Stimulated activated CD4-positive, alpha-beta T cell treated with anti-CD3 and anti-CD28 coated beads, Interleukin-15, amount 100 ng/mL, for 24 hours (primary cell): ENCODE measurements at places on chromosomes 3 and 15.

- DNase-seq = peak; percentile 99
These were observed at the start of the genes BTD and HACL1 for GRCh38 chr3:15601399-15602145. BTD (plus strand) TSS chr3:15601745; CDS start chr3:15635440, 33,695 bp downstream. HACL1 (minus strand) TSS chr3:15601569; CDS start chr3:15601463, 106 bp downstream.

DNA sequence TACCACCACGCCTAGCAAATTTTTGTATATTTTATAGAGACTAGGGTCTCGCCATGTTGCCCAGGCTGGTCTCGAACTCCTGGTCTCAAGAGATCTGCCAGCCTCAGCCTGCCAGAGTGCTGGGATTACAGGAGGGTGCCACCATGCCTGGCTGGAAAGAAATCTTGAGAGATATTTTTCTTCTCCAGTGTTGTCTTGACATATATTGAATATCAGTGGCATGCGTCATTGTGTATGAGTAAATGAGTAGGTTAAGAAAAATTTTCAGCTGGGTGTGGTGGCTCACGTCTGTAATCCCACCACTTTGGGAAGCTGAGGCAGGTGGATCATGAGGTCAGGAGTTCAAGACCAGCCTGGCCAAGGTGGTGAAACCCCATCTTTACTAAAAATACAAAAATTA, 3.5 kb upstream of the PIF1 start:
- DNase-seq = no peak

DNA sequence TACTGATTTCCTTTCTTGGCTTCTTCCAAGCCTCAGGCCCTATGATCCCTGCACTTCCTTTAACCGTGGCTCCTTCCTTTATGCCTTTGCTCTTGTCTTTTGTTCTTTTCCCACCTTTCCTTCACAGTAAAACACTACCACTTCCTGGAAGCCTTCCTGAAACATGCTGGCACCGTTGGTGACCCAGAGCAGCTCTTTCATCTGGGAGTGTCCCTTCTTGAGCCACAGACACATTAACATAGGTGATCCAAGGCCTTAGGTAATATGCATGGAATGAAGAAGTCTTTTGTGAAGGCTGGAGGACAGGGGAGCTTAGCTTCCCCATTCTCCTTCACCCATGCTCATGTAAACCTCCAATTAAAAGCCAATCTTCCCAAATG, 39.4 kb downstream of the AMOTL2 start:
- DNase-seq = no peak

GRCh38 chr3:65877160-65877559, 161.6 kb downstream of the MAGI1 start:
- no peak for DNase-seq

DNA sequence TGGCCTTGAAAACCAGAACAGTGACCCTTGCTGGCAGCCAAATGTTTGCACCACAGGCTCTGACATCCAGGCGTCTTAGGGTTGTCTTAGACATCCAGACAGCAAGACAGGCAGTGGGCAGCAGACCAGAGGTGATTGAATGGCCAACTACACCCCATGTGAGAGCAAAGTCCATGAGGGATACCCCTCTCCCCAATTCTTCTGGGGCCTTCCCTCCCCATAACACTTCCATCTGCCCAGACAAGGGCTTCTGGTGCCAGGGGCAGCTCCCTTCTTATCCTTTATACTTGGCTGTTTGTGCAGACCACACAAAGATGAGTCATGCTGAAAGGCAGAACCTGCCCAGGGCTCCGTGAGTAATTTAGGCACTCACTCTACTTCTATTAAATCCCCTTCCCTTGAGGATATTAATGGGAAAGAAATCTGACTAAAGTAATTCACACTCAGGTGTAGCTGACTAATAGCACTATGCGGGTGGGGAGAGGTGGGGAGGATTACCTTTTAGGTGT, 257.9 kb downstream of the UACA start:
- DNase-seq = peak; percentile 49

- no peak for DNase-seq
These were observed 1053.5 kb downstream of the SI start for GRCh38 chr3:164024786-164025185.

DNA sequence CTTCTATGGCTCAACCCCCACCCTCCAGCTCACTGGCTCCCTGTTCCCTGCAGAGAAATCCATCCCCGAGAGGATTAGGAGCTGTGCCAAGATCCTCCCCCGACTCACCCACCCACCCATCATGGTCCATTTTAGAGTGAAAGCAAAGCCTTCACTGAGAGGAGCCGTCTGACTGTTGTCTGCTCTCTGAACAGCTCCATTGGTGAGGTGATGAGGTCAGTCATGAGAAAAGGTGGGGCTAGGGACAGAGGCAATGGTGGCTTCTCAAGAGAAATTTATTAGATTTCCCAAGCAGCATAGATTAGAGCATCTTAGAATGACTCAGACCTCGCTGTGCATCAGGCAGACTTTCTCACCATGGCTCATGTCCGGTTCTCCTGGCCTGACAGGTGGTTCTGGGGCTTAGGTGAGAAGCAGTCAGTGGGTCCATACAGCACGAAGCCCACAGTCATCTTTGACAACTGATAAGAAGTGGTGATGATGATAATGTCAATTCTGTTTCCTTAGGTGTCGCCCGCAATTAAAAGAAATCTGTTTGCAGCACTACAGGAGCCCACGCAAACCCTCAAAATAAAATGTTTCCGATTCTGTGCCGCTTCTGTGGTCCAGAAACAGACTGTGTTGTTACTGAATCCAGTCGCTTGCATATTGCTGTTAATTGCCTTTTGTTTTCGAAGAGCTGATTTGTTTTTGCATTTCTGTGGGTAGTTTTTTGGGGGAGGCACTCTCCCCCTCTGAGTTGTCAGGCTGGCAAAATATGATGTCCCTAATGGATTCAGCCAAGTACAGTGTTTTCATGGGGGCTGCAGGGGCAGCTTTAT, 24.8 kb upstream of the RHO start:
- no peak for DNase-seq

GRCh38 chr3:9810433-9810770, 340 bp downstream of the TTLL3 start:
- DNase-seq = no peak

DNA sequence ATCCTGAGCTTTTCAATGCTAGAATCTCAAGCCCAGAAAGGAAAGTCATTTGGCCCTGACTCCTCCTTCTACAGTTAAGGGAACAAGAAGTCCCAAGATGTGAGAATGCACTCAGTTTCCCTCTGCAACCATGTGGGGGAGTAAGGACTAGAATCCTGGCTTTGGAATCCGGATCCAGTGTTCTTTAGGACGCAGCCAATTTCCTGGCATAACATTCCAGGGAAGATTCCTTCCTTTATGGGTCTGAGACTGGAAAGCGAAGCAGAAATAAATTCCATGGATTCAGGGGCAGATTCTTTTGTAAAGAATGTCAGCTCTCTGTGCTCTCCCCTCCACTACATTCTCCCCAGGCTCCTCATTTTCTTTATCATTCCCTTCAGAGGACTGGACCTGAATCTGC, 151.8 kb upstream of the SOX14 start:
- no peak for DNase-seq

DNA sequence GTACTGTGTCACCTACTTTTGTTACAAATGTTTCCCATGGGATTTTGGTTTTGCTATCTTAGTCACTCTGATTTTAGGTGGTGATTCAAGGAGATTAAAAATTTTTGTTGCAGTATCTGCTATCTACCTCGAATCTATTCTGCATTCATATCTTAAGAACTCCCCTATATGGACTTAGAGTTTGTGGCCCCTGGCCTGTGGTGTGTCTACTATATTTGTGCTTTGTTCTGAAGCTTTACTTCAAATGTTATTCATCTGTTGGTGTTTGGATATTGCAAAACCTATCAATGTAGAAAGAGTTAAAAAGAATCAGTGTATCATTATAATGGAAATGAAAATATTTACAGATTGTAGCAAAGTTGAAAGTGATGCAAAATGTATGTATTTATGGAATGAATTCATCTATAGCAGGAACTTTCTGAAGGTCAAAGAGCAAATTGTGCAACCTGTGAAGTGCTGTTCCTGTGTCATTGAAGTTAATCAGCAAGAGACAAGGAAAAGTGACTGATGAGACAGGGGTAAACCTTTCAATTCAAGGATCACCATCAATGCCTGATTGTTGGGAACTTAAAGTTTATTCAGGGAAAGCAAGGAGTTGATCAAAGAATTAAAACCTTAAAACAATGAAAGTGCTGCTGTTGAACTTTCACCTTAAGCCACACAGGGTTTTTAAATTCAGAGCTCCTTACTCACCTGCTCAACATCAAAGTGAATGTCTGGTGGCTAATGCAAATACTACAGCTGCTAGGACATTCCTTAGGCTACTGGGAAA, 71.0 kb downstream of the SLMAP start:
- DNase-seq = no peak

DNA sequence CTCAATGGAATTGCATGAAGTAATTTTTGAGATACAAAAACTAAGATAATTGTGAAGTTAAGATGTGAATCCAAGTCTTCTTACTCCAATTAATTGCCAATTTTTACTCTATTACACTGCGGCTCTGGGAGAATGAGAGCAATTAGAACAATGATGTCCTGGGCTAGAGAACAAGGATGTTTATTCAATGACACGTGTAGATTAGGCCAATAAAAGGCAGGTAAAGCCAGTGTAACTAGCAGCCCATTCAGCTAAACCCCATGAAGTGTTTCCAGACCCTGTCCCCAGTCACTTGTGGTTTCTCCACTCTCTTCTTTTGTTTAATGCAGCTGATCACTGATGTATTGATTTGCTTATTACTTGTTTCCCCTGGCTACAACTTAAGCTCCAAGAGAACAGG, 381.1 kb upstream of the ARHGEF26 start:
- no peak for DNase-seq

DNA sequence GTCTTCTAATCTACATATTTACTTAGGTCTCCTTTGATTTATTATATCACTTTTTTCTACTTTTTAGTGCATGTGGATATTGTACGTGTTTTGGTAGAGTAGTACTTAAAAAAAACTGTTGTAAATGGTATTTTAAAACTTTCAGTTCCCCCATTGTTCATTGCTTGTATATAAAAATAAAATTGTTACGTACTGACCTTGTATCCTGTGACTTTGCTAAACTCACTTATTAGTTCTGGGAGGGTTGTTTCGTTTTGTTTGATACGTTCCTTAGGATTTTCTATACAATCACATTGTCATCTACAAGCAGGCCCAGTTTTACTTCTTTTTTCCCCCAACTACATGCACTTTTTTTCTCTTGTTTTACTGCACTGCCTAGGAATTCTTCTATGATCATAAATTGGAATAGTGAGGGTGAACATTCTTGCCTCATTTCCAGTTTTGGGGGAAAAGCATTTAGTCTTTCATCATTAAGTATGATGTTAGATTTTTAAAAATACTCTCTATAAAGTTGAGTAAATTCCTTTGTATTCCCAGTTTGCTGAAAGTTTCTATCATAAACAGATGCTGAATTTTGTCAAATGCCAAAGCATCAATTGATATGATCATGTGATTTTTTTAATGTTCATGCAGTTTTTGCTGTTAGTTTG, 33.5 kb upstream of the ACKR4 start:
- DNase-seq = no peak

DNA sequence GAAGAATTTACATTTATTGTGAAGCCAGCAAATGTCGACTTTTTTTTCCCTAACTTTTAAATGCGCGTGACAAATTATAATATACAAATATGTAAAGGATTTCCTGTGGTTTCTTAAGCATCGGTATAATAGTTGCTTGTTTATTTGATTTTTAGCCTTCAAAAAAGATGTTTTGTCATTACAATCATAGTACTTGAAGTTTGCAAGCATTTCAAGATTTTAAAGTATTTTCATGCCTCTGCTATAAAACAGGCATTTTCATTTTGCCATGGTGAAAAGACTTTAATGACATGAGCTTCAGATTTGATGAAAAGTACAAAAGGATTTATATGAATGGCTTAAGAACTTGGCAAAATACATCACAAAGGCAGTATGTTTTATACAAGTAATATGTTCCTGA, 9.4 kb upstream of the P2RY12 start:
- DNase-seq = no peak

DNA sequence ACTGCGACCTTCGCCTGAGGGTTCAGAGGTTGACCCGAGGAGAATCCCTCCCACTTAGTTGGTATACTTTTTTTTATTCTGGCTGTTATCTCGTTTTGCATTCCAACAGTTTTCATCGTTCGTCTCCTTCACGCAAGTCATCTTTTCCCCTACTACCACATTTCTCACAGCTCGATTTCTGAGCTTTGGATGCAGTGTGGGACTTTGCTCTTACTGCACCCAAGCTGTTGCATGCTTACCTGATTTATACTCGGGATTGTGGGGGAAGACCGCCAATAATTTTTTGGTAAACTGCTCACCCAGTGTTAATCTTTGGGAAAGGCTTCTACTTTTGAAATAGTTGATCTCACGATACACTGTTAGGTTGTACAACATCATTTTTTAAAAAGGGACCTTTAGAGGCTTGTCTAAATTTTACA, 702 bp downstream of the TBC1D23 start:
- no peak for DNase-seq

- no peak for DNase-seq
These were observed 953.1 kb upstream of the NR2F2 start for GRCh38 chr15:95377258-95377852.

GRCh38 chr3:138326866-138327595, 2.6 kb downstream of the NME9 start:
- DNase-seq = no peak

DNA sequence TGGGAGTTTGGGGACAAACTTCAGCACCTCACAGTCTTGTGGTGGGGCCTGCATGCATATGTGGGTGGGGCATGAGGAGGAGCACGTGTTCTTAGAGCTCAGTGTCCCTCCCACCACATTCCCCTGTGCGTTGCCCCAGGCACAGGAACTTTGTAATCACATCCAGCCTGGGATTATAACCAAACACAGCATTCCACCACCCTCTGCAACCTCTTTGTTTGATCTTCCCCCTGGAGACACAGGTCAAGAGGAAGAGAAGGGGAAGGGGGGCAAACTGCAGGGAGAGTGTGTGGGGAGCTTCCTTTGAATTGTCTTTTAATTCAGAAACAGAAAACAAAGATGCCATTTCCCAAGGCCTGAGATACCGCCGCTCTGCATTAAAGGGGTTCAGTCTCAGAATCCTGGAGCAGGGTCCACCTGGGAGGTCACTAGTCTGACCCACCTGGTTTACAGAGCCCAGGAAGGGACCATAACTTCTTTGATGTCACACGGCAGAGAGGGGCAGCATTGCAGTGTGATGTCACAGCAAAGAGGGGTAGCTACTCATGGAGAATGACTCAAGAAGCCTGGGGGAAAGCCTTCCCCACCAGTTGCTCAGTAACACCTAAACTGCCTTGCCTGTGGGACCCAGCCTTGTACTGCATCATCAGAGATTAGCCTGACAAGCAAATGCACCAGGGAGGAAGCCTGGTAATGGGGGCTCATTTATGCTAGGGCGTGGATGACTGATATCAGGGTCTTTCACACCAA, 106.3 kb upstream of the RNU6-1 start:
- no peak for DNase-seq

- DNase-seq = no peak
These were observed 43.6 kb upstream of the DCBLD2 start for GRCh38 chr3:98945101-98945524.

DNA sequence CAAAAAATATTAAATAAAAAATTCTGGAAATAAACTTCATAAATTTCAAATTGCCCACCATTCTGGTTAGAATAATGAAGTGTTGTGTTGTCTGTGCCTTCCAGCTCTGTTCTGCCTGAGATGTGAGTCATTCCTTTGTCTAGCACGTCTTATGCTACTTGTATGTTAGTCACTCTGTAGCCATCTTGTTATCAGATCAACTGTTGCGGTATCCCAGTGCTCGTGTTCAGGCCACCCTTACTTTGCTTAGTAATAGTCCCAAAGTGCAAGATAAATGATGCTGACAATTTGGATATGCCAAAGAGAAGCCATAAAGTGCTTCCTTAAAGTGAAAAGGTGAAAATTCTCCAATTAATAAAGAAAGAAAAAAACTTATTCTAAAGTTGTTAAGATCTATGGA, 527.5 kb downstream of the NAALADL2 start:
- DNase-seq = no peak
